ENCODE measurements at places on chromosomes 7 and 10.

DNA sequence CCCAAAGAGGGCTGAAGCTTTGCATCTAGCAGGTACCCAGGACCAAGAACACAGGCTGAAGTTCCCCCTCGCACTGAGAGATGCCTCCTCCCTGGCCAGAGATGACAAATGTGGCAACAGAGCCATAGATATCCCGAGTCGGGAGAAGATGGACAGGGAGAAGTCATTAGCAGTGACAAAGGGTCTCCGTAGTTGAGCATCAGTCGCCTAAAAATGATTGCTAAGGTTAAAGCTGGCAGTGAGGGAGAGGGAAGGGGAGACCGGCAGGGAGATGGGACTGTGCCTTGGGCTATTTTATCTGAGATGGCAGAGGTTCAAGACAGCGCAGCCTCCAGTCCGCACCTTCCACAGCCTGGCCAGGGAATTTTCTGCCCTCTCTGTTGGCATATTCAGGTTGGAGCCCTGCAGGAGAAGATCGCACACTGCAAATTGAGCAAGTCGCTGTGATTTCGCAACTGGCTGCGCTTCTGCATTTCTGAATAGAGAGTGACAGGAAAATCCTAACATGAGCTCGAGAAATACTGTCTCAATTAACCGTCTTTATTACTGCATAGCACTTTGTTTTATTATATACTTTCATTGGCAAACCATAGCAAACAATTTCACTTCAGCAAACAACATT lies 238.9 kb upstream of the GPR26 start:
- no peak for DNase-seq

DNA sequence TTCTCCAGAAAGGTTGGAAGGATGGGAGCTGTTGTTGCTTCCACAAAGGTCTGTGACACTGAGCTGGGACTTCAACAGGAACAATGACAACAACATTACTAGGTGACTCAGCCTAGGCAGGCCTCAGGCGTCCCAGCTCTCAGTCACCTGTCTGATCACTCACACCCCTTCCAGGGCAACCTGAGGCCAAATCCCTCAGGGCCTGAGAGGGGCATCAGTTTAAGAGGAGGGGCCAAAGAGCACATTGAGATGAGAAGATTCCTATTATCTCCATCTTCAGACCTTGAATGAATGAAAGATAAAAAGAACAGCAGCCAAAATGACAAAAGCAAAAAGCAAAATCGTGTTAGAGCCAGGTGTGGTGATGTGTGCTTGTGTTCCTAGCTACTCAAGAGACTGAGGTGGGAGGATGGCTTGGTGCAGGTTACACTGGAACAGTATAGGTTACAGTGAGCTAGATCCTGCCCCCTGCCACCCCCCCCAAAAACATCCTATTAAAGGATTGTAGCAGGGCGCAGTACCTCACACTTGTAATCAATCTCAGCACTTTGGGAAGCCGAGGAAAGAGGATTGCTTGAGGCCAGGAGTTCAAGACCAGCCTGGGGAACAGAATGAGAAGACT lies at the start of gene ATG9B:
ATG9B (minus strand) TSS at position 60 of the 622 bp plus-strand sequence. CDS start 71 bp downstream, outside the sequence.
- peak; percentile 67 for DNase-seq

DNA sequence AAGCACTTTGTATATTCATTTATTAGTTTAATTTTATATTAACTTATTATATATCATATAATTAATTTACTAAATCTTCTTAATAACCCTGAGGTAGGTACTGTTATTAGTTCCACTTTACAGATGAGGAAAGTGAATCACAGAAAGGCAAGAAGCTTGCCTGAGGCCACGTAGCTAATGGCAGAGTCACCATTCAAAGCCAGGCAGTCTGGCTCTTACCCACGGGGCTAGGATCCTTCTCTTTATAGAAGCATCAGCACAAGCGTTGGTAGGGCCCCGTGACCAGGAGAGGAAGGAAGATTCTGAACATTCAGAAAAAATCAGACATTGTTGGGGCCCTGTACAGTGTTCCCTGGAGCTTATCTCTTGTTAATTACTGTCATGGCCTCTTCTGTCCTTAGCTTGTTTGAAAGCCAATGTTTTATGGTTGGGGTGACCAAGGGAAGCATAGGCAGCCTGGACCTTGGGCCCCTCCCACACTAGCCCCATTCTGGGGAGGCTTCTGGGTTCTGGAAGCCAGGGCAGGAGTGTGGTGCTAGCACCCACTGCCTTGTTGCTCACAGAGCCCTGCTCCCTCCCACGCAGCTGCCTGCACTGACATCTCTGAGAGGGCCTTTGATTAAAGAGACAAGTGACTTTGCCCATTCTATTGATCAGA lies 31.1 kb upstream of the SLF2 start:
- no peak for DNase-seq

GRCh38 chr7:24979863-24980533 lies at the start of gene OSBPL3:
Gene OSBPL3 (minus strand): TSS chr7:24980178. CDS start chr7:24892472, 87,706 bp downstream.
- peak; percentile 96 for DNase-seq

- DNase-seq, result no peak
Observed at GRCh38 chr10:50508315-50509051, 115.3 kb downstream of the SGMS1 start.

DNA sequence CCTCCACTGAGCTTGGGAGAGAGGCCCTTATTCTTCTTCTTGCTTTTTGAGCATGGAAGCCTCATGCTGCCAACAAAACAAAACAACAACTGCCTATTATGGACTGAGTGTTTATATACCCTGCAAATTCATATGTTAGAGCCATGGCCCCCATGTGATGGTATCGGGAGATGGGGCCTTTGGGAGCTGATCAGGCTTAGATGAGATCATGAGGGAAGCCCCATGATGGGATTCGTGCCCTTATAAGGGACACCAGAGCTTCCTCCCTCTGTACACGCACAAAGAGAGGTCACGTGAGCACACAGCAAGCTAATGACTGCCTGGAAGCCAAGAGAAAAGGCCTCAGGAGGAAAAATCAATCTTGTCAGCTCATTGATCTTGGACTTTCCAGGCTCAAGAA lies 235.0 kb downstream of the FANK1 start:
- no peak for DNase-seq

GRCh38 chr10:115026056-115026745 lies 67.0 kb upstream of the ATRNL1 start:
- peak; percentile 28 for DNase-seq

DNA sequence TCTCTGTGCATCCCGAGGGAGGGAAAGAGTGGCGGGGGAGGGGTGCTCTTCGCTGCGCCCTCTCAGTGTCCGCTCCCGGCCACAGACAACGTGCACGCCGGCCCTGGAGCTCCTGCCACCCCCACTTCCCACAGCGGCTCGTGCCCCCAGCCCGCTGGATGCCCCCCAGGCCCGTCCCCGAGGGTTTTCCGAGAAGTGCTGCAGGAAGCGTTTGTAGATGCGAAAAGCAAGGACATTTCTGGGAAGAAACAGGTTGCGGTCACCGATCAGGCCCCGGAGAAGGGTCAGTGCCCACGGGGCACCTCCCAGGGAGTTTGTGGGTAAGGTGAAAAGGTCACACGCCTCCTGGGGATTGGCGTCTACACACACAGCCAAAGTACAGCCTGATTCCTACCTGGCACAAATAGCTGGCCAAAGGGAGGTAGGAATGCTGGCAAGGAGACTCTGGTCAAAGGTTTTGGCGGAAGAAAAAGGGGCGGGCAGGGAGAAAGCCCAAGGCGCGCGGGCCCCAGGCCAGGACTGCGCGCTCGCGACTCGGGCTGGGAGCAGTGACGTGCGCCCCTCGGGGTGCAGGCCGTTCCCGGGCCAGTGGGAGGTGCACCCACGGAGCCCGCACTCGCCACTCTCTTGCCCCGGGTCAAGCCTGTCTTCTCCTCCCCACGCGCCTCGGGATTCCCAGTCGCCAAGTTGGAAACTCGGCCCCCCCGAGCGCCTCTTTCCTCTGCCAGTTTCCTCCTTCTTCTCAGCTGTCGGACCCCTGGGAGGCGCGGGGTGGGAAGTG lies 1.5 kb upstream of the NRP1 start:
- DNase-seq, result peak; percentile 50

DNA sequence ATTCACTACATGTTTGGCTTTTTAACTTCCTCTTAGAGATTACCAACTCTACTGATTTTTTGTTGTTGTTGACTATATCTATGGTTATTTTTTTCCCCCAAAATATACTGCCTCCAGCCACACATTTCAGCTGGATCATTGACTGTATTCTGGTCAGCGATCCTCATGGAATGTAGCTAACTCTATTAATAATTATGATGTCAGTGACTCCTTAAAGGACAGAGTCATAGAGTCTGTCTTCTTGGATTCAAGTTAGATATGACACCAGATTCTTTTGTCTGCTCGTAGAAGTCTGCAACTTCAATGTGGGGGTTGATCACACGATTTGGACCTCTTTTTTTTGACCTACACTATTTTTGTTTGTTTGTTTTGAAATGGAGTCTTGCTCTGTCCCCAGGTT lies 33.2 kb downstream of the UBN2 start:
- no peak for DNase-seq

DNA sequence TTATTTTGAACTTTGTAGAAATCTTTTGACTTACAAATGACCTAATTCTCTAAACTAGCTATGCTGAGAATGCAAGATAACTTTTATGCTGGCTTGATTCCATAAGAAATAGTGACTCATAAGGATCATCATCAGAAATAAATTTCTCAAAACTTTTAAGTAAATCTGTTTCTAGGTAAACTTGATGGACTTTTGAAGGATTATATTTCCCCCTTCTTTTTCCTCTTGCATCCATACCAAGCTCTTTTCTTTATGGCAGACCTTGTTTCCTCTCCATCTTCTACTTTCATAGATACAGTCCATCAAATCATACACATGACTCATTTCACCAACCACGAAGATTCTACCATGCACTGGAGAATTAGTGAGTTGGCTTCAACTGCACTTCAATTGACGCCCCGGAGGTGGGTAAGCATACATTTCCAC lies 336.3 kb downstream of the KCNMA1 start:
- no peak for DNase-seq

DNA sequence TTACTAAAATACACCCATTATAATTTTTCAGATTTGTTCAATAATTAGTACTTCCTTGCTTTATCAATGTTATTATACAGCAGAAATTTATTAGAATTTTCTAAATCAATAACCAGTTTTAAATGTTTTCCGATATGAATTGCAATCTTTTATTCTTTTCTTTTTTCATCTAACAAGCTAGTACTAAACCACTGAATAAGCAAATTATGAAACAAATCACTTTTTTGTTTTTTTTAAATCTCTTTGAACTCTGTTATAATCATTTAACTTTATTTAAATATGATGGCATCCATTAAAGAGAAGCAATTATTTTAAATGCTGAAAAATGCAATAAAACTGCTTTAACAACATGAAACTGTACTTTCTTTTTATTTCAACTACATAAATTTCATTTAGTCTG lies 59.7 kb downstream of the HYCC1 start:
- no peak for DNase-seq

- peak; percentile 90 for DNase-seq
Observed at GRCh38 chr10:35639728-35640401, 2.2 kb downstream of the FZD8 start.

DNA sequence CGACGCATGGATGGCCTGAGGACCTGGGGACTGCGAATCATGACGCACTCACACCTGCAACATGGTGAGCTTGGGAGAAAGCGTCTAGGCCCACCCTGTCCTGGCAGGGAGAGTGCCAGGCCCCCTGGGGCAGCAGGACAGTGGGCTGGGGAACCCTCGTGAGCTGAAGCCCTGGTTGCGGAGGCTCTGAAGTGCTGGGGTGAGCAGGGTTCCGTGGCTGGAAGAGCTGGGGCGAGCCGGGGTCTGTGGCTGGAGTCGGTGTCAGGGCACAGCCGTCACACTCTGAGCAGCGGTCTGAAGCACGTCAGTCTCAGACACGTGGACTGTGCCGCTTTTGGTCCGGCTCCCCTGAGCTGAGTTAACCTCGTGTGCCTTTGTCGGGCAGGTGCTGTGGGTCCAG lies 4.7 kb downstream of the SUN1 start:
- DNase-seq, result no peak

DNA sequence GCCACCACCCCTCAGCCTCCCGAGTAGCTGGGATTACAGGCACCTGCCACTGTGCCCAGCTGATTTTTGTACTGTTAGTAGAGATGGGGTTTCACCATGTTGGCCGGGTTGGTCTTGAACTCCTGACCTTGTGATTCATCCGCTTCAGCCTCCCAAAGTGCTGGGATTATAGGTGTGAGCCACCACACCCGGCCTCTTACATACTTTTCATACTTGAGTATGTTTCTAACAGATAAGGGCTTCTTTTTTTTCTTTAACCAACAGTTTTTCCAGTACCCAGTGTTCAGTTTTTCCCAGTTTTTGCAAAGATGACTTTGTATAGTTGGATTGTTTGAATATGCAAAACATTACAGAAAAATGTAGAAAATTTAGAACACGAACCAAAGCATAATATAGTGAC lies 7.7 kb downstream of the EIF4H start:
- DNase-seq, result no peak
